ENCODE measurements at places on chromosomes 7 and 10. TPM values are rescaled to one million over a fixed set of nuclear protein-coding genes. Genes with fewer than 3 reads are reported as not detected.

- DNase-seq, result peak; percentile 65
Measured at GRCh38 chr10:88385601-88386203, 197.4 kb downstream of the RNLS start.

GRCh38 chr7:116698930-116699721 is 27.1 kb downstream of the MET start:
- DNase-seq, result no peak

GRCh38 chr10:42952931-42953683 is 123.8 kb upstream of the RET start:
- peak; percentile 6 for DNase-seq

Gene SLC39A12
- 0.41 TPM for total RNA-seq

DNA sequence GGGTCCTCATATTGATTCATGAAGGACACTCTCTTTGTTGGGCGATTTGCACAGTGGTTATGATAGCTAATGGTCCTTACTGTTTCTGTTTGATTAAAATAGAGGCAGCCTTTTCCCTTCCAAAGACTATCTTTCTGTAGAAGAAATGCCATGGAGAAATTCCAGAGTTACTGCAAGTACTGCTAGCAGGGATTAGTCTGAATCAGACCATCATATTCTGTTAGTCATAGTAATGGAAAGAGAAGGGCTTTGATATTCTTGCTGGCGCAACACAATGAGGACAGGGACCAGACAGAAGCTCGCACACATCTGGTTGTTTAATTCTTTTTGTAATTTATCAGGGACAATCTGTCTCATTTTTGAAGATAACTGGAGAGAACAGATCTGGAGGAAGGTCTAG is 304.5 kb upstream of the FZD8 start:
- no peak for DNase-seq

GRCh38 chr7:137687556-137688265 is 159.1 kb downstream of the DGKI start:
- DNase-seq, result no peak

DNA sequence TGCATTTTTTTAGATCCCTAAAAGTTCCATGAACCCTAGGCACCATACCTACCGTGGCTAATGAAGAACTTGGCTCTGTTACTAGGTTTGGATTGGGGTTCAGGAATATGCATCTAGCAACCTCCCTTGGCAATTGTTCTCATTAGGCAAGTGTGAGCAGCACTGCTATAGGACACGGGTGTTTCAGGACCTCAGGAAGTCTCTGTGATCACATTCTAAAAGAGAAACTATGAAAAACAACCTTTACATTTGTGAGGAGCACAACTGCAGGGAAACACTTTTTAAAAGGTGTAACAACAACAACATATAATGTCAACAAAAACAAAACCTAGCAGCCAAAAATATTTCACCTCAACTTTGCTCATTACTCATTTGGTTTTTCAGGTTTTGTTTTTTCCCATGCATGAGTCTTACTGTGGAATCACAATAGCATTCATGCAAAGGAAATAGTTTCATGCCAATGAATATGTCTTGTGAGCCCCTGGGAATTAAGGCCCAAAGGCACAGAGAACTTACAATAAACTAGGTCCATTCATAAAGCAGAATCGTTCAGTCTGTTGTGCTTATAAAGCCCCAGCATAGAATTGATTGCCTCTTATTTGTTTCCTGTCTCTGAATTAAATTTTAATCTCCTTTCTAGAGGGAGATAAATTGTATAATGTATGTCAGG is 255.7 kb upstream of the DGKB start:
- DNase-seq, result no peak

GRCh38 chr7:98054585-98054984 is 52.1 kb upstream of the LMTK2 start:
- DNase-seq, result no peak

- peak; percentile 81 for DNase-seq
Measured at GRCh38 chr10:93554760-93555432, 11.6 kb upstream of the FFAR4 start.

Gene INSYN2A
- total RNA-seq, result not detected

- no peak for DNase-seq
Measured at GRCh38 chr7:91929463-91929862, 11.2 kb upstream of the AKAP9 start.

Gene HTR5A
- total RNA-seq, result not detected

Gene CPEB3
- total RNA-seq, result 6.9 TPM

Gene PODXL
- total RNA-seq, result 116 TPM

Gene ZPBP
- total RNA-seq, result not detected

Gene OR2A7
- 12.1 TPM for total RNA-seq

GRCh38 chr7:39547336-39547735 is 18.9 kb upstream of the YAE1 start:
- DNase-seq, result no peak

DNA sequence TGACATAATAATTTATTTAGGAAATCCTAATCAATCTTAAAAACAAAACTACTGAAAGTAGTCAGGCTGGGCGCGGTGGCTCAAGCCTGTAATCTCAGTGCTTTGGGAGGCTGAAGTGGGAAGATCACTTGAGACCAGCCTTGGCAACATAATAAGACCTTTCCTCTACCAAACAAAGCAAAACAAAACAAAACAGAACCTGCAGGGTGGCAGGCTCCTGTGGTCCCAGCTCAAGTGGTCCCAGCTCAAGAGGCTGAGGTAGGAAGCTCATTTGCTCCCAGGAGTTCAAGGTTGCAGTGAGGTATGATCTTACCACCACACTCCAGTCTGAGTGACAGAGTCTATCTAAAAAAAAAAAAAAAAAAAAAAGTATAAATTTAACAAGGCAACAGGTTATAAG is 748.0 kb downstream of the CNTNAP2 start:
- DNase-seq, result no peak

- DNase-seq, result peak; percentile 77
Measured at GRCh38 chr10:12333380-12334185, 15.8 kb upstream of the CAMK1D start.

Gene OTUD1
- 31.4 TPM for total RNA-seq

DNA sequence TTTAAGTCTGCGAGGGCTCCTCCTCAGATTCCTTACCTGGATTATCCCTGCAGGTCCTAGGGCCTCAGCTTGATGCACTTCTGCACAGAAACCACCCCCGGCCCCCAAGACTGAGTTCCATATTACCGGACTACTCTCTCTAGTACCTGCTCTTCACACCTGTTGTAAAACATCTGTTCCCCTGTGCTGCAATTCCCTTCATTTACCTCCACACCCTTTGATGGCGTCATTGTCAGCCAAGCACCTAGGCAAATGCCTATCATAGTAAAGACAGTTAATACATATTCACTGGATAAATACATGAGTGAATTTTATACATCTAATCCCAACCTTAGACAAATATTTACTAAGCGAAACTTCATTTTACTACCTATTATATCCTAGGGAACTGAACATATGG is 275.5 kb downstream of the PLXDC2 start:
- no peak for DNase-seq

DNA sequence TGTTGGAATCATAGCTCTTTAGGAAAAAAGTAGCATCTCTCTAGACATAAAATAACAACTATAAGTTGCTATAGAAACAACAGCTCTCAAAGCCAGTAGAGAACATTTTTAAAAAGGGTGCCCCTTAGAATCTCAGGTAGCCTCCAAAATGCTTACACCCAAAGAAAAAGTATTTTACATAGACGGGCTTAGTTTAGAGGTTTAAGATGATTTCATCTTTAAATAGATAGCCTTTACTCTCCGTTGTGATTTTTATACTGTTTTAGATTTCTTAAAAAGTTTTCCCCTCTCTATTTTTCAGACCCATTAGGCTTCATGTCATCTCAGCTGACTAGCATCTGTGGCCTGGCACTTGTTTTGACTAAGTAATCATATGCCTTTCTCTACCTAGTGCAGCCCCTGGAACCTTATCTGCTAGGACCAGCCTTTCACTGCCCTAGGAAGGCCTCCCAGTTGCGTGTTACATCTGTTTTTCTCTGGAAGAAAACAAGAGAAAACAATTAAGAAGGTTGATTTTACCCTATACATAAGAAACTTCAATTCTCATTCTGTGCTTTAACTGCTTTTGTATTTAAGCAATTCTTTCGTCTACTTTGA is 6.9 kb upstream of the BPGM start:
- no peak for DNase-seq

DNA sequence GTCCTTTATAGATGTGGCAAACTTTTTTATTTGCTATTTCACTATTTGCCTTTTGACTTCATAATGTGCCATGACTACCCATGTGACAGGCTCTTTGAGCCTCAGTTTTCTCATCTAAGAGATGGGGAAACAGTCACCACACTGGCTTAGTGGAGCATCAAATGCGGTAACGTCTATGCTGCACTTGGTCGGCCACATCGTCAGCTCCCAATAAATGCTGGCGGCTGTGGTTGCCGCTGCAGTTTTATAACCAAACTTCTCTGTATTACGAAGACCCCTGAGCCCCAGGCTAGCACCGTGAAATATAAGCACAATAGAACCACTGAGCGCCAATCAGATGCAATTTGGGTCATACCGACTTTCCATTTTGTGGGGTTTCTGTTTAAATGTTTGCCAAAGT is 56.2 kb downstream of the PARP12 start:
- DNase-seq, result no peak

DNA sequence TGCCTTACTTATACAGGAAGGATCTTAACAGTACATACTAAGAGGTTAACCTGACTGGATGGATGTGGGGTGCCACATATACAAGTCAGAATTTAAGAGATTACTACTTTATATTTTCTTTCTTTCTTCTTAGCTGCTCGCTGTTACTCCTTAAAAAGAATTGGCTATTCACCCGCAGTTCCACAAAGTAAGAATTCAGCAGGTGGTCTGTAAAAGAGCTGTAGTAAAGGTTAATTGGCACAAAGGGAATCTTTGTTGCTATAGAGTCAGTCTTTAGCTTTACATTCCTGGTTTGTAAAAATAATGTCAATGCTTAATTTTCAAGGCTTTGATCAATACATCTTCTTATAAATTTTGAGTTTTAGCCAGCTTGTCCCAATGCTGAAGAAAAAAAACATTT is 43.2 kb downstream of the RALA start:
- no peak for DNase-seq

DNA sequence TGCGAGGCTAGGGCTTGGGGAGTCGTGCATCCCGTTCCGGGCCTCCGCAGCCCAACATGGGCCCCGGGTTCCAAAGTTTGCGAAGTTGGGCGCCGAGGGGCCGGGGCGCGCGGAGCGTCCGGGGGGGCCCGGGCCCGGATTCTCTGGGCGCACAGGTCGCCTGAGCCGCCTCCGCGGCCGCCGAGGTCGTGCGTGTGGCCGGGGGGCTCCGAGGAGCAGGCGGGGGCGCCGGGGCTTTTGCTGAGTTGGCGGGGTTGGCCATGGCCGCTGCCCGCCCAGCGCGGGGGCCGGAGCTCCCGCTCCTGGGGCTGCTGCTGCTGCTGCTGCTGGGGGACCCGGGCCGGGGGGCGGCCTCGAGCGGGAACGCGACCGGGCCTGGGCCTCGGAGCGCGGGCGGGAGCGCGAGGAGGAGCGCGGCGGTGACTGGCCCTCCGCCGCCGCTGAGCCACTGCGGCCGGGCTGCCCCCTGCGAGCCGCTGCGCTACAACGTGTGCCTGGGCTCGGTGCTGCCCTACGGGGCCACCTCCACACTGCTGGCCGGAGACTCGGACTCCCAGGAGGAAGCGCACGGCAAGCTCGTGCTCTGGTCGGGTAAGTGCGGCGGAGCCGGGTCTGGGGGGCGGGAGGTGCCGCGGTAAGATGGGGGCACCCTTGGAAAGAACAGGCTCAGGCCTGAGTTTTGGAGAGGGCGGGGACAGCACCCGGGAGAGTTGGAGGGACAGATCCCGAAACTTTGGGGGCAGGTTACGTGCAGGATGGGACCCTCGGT is 643 bp downstream of the SMO start:
- DNase-seq, result no peak

DNA sequence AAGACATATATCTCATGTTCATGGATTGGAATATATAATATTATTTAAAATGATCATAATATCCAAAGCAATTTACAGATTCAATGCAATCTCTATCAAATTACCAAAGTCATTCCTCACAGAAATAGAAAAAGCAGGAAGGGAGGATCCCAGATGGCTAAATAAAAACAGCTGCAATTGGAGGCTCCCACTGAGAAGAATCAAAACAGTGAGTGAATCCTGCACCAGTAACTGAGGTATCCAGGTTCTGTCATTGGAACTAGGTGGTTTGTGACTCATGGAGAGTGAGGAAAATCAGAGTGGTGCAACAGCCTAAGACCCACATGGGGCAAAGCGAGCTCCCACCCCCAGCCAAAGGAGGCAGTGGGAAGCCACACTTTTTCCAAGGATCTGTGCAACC is 128.4 kb downstream of the MTERF1 start:
- no peak for DNase-seq

Gene PAOX
- total RNA-seq, result 6.9 TPM

Gene COL17A1
- total RNA-seq, result 0.32 TPM

DNA sequence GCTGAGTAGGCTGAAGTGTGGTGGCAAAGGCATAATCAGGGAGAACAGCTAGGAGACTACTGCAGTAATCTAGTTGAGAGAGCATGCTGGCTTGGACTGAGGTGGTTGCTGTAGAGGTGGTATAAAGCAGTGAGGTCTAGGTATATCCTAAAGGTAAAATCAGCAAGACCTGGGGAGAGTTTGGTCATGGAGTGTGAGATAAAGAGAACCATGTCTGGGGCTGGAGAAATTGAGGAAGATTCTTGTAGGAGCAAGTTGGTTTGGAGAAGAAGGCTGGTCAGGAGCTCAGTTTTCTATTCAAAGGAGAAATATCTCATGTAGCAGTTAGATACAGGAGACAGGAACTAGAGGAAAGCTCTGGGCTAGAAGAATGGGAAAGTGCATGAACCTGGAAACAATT is 32.9 kb upstream of the ST7 start:
- DNase-seq, result no peak

All from lower lobe of right lung (tissue), 2 donors.